ENCODE measurements at places on chromosomes 11 and 22. TPM values are rescaled to one million over a fixed set of nuclear protein-coding genes. Genes with fewer than 3 reads are reported as not detected.

Gene ARHGAP20
- total RNA-seq = 0.25 TPM

Gene CSRP3
- not detected for total RNA-seq

Gene NRXN2
- 0.07 TPM for total RNA-seq

Gene NTM
- total RNA-seq = not detected

Gene ENTHD1
- 0.34 TPM for total RNA-seq

Gene MMP13
- total RNA-seq = not detected

Gene TMEM86A
- 0.34 TPM for total RNA-seq

Gene PARVA
- total RNA-seq = not detected

Gene ZP1
- total RNA-seq = not detected

Gene NDUFS8
- 105 TPM for total RNA-seq

Gene OR51B5
- not detected for total RNA-seq

GRCh38 chr11:126561327-126561893 lies 205.9 kb downstream of the ST3GAL4 start:
- peak; percentile 46 for DNase-seq

DNA sequence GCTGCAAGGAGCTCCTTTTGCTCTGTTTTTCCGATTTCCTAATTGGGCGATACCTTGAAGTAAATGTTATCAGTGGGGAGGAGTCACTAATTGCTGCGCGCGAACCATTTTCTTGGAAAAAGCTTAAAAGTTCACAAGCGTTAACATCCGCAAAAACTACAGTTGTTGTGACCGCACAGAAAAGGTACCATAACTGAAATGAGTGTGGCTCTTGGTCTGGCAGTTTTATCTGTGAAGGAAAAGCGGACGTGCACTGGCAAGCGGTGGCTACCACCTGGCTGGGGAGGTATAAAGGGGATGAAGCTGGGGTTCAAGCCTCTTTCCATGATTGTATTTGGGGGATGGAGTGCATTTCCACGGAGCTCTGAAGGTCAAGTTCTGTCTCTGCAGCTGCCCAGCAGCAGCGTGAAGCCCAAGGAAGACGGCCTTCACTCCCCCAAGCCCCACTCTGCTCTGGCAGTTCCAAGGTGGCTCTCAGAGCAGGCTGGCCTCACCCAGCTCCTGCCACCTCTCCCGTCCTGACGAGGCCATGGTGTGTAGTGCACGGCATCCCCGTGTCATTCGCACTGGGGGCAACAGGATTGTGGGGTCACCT lies 27.5 kb downstream of the MOV10L1 start:
- no peak for DNase-seq

DNA sequence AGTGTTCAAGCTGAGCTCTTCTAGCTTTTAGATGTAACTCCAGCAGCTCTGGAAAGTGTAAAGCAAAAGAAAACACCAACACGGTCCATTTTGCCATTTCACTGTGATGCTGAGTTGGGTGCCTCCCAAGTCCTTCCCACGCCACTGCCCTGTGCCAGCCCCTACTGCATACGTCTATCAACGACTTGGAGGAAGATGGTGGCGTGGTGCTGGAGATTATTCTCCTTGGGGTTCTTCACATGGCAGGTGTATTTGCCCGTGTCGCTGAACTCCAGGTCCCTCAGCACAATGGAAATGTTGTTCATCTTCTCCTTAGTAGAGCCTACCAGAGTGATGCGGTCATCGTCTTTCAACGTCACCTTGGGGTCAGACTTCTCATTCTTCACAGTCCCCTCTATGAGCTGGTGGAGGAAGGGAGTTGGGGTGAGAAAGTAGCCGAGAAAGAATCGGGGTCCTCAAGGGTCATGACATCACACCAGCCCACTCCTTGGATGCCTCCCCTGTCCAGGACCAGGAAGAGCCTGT lies 8.9 kb downstream of the SCN4B start:
- no peak for DNase-seq

GRCh38 chr11:33706966-33707365 lies 6.3 kb upstream of the C11orf91 start:
- DNase-seq = no peak

DNA sequence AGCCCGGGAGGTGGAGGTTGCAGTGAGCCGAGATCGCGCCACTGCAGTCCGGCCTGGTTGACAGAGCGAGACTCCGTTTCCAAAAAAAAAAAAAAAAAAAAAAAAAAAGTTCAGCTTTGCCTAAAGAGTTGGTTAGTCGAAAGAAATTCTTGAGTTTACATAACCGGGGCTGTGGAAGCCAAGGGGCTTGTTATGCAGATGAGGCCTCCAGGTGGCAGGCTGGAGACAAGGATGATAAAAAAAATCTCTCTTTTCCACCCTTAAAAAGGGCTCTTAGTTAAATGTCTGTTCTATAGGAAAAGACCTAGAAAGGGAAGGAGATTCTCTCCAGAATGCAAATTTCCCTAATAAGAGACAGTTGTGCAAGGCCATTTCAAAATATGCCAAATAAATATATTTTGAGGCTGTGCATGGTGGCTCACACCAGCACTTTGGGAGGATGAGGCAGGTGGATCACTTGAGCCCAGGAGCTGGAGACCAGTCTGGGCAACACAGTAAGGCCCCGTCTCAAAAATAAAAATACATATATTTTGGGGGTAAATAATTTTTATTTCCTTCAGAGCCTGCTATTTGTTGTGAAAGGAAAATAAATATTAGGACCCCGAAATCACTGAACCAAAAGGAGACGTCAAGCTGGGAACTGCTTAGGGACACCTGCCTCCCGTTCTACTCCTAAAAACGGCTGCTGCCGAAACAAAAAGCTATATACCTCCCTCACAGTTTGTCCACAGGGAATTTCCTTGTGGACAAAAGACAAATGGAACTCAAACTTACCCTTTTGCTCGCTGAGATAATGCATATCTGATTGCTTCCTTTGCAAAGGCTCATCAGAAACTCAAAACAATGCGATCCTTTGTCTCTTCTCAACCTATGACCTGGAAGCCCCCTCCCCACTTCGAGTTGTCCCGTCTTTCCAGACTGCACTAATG lies 2.4 kb upstream of the IFITM2 start:
- DNase-seq = peak; percentile 85

- DNase-seq = no peak
Measured at GRCh38 chr11:19392321-19392720, 151.6 kb upstream of the E2F8 start.

GRCh38 chr11:100438376-100438775 lies 248.7 kb upstream of the ARHGAP42 start:
- no peak for DNase-seq

DNA sequence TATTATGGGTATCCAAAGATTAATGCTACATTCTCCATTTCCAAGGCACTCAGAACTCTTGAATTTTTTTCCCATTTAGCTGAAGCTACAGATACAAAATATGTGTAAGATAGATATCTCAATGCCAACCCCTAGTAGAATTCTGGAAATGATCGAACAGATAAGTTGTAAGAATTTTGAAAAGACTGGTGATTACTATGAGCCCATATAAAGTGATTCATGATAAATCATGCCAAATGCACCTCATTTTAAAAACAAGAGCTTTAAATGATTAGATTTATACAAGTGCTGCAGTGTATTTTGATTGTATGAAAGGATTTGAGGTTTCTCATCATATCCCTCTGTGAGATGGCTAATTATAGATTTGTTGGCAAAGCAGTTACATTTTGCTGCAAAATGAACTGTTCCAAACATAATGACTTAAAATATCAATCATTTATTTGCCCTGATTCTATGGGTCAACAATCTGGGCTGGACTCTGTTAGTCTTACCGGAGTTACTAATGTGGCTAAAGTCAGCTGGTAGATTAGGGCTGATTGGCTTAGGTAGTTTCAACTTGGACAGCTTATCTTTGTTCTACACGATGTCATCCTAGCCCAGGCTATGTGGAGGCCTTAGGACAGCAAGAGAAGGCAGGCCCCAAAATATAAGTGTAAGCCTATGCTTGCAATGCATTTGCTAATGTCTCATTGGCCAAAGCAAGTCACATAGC lies 3.4 kb downstream of the OR10V1 start:
- DNase-seq = no peak

DNA sequence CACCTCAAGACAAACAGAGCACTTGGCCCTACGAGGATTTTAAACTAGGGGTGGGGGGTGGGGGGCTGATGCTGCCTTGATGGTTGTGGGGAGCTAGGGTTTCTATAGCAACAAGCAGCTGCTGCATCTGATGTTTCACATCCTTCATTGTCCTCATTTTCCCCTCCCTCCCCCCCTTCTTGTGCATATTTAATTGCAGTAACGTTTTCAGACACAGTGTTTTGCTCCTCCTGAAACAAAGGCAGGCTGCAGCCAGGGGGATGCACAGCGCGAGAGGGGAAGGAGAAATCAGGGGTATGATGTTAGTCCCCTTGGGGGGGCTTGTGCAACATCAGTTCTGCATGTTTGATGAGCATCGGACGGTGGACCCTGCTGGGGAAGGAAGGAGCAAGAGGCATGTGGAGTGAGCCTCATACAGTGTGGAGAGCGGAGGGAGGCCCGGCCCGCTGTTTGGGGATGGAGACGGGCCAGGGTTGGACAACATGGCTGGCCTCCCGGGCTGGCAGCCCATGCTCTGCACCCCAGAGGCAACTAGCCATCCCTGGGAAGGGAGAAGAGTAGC lies 208.3 kb downstream of the CEP164 start:
- no peak for DNase-seq

DNA sequence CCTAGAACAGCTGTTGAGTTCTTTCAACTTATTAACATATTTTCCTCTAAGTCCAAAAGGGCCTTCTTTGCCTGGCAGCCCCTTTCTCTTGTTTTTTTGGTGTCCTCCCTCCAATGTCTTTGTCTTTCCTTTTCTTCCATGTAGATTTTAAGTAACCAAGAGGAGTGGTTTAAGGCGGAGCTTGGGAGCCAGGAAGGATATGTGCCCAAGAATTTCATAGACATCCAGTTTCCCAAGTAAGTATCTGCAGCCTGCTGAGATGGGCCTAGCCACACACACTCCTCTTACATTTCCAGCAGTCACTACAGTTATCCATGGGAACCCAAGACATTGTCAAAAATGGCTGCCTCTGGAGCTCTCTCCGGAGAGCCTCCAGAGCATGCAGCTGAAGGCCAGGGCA lies 4.5 kb upstream of the TMA7B start:
- no peak for DNase-seq

- DNase-seq = no peak
Measured at GRCh38 chr11:125394296-125394695, 101.8 kb downstream of the FEZ1 start.

GRCh38 chr11:64875369-64876228 lies 2.8 kb downstream of the EHD1 start:
- no peak for DNase-seq

DNA sequence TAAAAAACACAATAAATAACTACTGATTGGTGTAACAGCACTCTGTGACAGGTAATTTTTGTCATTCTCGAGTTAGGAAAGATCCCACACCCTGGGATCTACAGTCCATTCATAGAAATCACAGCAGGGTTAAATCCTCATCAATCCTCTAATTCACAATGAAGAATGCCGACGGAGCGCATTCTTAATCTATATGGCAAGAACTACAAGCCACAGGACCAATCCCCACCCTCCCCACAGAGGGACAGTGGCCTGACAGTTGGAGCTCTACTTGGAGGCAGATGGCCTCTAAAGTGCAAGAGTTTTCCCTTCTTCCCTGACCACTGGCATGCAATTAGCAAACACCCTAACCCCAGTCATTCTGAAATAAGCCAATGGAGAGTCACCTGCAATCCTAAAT lies 34.2 kb downstream of the TCF20 start:
- no peak for DNase-seq

- no peak for DNase-seq
Measured at GRCh38 chr11:116397602-116398084, 375.1 kb downstream of the BUD13 start.

- no peak for DNase-seq
Measured at GRCh38 chr22:47289336-47289985, 527.0 kb downstream of the TBC1D22A start.

GRCh38 chr11:101348786-101349185 lies 219.2 kb upstream of the PGR start:
- no peak for DNase-seq

DNA sequence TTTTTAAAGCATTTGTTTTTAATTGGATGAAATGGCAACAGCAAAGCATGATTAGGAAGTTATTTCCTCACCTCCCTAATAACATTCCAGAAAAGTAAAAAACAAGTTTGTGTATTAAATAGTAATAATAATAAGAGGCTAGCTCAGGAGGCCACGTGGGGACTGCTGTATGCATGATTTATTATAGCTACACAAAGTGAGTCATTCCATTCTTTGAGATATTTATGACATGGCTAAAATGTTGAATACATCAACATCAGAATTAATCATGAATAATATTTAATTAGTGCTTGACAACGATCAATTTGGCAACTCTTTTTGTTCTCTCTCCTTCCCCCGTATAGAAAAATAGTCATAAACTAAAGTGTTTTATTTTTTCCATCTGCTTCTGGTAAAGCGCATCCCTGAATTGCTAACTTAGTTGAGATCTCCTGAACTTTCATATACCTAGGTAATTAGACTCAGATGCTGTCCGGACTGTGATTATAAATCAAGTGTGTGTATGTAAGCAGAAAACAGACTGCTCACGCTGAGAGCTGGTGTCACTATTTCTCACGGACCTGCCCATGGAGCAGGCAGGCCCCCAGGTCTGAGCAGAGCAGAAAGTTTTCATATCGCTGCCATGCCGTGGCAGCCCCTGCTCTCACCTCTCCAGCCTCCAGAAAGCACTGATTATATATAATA lies 125.7 kb downstream of the WT1 start:
- no peak for DNase-seq

GRCh38 chr22:24686280-24686679 lies 83.3 kb downstream of the GGT1 start:
- DNase-seq = no peak

GRCh38 chr11:36308577-36308976 lies 12.5 kb downstream of the PRR5L start:
- DNase-seq = no peak

DNA sequence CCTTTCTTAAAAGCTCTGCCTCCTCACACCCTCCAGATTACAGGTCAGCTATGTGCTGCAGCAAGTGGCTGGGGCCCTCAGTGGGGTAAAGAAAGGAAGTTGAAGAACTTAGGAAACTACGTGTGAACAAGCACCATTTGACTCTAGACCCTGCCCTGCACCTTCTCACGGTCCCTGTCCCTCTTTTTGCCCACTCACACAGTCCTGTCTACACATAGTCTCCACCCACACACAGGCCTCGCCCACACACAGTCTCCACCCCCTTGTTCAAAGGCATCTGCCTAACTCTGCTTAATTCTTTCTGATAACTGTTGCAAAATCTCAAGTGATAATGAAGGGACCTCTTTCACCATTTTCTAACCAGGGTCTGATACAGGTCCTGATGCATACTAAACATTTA lies 59.0 kb downstream of the TMPRSS5 start:
- DNase-seq = peak; percentile 1

DNA sequence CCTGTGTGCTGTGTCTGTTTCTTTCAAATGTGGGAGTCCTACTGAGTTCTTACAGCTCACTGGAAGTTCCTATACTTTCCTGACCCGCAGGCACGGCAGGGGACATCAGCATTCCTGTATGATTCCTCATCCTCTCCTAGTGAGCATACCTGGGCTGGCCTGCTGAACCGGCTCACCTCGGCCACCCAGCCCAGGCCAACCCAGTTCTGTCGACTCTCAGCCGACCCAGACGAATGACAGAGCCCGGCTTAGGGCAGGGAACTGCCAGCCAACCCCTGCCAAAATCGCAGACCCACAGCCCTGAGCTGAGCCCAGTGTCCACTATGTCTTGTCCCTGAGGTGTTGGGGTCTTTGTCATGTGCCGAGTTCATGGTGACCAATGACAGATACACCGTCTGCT lies 339.7 kb downstream of the BRD1 start:
- no peak for DNase-seq

- DNase-seq = no peak
Measured at GRCh38 chr11:30285416-30286121, 37.3 kb upstream of the ARL14EP start.

Measured in activated CD8-positive, alpha-beta T cell treated with anti-CD3 and anti-CD28 coated beads for 36 hours (primary cell).